ENCODE measurements at places on chromosomes 4 and X.

DNA sequence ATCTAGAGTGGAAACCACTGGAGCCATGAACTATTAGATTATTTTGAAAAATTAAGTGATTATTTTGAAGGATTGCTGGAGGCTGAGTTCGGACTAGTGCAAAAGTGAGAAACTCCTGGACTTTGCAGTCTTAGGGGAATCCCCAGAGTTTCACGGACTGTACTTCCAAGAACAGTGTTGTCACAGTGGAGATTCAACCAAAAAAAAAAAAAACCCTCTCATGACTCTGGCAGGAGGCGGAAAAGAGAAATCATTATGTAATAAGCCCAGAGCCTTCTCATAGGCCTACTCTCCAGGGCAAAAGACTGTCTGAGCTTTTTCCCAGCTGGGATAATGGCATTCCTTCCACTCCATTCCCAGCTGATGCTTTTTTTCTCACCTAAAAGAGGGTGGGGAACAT lies 16.8 kb upstream of the C4orf51 start:
- no peak for DNase-seq

- DNase-seq = no peak
These were observed 1626.0 kb upstream of the TENM3 start for GRCh38 chr4:180617196-180617595.

- no peak for DNase-seq
These were observed 6.9 kb downstream of the UBA1 start for GRCh38 chrX:47200385-47201150.

DNA sequence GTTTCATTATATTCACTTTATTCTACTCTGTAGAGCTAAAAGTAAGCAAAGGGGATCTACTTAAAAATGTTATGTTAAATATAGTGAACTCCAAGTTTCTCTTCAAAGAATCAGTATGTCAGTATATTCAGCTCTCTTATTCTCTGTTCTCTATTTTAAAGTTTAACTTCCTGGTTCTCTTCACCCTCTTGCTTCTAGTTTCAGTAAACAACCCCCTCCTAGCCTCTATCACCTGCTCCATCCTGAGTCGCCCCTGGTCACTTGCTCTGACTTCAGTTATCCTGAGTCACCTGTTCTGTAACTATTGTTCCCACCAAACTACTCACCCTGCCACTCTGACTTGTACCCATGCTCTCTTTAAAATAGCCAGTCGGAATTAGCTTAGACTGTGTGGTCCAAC lies 180.9 kb upstream of the AADAT start:
- DNase-seq = no peak

GRCh38 chr4:40832175-40832574 lies 82.4 kb downstream of the NSUN7 start:
- no peak for DNase-seq

- DNase-seq = no peak
These were observed 407.1 kb upstream of the FRG1 start for GRCh38 chr4:189533603-189534002.

GRCh38 chr4:107799669-107800450 lies 24.9 kb upstream of the SGMS2 start:
- peak; percentile 44 for DNase-seq

- no peak for DNase-seq
These were observed 6.0 kb downstream of the PROM1 start for GRCh38 chr4:16077786-16078185.

DNA sequence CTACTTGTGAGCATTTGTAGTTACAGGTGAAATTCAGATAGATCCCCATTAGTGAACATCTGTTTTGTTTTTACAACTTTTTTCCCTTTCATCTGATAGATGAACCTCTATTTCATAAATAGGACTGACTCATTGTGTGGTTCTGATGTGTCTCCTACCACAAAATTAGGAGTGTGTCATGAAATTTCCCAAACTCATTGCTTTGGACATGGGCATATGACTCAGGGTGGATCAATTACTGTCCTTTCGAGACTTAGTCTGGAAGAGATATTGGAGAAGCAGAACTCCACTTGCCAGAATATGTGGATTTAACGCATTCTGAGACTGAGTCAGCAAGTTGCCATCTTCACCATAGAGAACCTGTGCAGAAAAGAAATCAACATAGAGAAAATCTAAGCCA lies 53.5 kb upstream of the PCDH10 start:
- DNase-seq = no peak

GRCh38 chr4:181219783-181220416 lies 1023.3 kb upstream of the TENM3 start:
- no peak for DNase-seq

GRCh38 chrX:68292471-68292870 lies 140.8 kb downstream of the OPHN1 start:
- no peak for DNase-seq

DNA sequence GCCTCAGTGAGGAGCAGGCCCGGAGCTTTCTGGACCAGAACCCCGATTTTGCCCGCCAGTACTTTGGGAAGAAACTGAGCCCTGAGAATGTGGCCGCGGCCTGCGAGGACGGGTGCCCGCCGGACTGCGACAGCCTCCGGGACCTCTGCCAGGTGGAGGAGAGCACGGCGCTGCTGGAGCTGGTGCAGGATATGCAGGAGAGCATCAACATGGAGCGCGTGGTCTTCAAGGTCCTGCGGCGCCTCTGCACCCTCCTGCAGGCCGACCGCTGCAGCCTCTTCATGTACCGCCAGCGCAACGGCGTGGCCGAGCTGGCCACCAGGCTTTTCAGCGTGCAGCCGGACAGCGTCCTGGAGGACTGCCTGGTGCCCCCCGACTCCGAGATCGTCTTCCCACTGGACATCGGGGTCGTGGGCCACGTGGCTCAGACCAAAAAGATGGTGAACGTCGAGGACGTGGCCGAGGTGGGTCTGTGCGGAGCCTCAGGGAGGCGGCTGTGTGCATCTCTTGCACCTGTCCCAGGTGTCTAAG lies 323 bp downstream of the PDE6B start:
- DNase-seq = no peak

GRCh38 chr4:153438916-153439756 lies 27.0 kb upstream of the TMEM131L start:
- DNase-seq = no peak

GRCh38 chrX:40012039-40012867 lies 85.5 kb downstream of the BCOR start:
- DNase-seq = peak; percentile 76

DNA sequence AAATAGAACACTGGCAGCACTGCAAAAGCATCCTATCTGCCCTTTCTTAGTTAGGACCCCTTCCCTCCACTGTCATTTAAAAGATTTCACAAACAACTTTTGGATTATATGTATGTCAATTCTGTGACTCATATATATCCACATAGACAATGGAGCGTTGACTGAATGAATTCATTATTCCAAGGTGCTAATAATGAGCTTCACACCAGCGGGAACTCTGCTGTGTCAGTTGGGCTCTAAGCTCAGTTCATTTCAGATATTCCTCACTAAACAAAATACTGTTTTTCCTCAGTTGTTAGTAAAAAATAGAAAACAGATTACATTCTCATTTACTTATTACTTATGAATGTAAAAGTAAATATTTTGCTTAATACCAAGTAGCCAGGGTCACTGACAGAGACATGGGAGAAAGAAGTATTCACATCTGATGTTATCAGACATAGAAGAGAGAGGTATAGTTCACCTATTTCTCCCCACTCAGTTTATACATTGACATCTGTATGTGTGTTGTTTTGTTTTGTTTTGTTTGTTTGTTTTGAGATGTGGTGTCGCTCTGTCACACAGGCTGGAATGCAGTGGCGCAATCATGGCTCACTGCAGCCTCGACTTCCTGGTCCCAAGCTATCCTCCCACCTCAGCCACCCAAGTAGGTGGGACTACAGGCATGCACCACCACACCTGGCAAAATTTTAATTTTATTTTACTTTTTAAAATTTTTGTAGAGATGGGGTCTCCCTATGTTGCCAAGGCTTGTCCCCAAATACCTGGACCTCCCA lies 10.9 kb downstream of the NFKB1 start:
- DNase-seq = no peak

GRCh38 chr4:2741626-2742025 lies 14.5 kb downstream of the TNIP2 start:
- DNase-seq = no peak

- DNase-seq = no peak
These were observed 38.6 kb downstream of the MAP9 start for GRCh38 chr4:155338196-155338595.

- DNase-seq = peak; percentile 69
These were observed 128.5 kb downstream of the PRSS12 start for GRCh38 chr4:118224243-118224829.

DNA sequence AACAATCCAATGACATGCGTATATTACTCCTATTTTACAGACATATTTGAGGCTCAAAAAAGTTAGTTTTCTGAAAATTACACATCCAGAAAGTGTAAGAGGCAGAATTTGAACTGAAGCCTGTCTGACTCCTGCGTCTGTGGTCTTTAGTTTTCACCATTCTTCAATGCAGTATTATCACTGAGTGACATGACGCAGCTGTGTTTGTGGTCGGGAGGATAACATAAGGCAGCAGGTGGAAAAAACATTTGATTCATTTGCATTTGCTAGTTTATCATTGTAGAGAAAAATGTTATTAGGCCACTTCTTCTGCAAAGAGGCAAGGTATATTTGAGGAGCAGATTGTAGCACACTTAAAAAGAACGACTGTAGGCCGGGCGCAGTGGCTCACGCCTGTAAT lies 186.7 kb downstream of the TENM3 start:
- no peak for DNase-seq

GRCh38 chr4:121794505-121795188 lies 6.5 kb upstream of the EXOSC9 start:
- no peak for DNase-seq

GRCh38 chr4:172881645-172882044 lies 287.0 kb upstream of the GALNT7 start:
- DNase-seq = no peak

DNA sequence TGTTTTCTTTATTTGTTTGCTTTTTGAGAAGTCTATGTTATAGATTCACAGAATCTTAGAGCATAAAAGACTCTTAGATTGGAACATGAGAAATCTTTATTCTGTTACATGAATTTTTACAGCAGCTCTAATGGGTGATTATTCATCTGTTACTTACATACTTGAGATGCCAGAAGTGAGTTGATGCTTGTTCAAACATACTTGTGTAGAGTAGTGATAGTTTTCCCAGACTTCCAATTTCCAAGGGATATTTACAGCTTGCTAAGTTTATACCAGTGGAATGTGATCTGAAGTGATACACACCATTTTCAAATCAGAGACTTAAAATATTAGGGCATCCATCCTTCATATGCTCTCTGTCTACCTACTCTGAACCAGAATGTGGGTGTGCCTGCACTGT lies 252.9 kb upstream of the SMIM31 start:
- no peak for DNase-seq

DNA sequence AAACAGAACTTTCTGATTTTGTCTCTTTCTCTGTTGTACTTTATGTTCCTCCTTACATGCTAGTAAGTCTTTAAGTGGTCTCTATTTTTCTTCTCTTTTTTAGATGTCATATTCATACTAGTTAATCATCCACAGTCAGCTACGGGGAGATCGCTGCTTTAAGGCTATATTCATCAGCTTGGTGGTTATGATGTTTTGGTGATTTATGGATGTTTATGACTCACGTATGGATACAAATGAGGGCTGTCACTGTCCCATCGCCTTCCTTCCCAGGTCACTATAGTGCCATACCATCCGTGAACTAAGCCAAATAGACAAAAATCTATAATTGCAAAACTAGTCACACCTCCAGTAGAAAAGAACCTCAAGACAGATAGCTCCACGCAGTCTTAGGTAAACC lies 296.8 kb upstream of the AADAT start:
- no peak for DNase-seq

GRCh38 chrX:80285131-80285773 lies 135.0 kb upstream of the TENT5D start:
- DNase-seq = no peak

- peak; percentile 10 for DNase-seq
These were observed 825 bp downstream of the DYNLT3 start for GRCh38 chrX:37846558-37846933.

DNA sequence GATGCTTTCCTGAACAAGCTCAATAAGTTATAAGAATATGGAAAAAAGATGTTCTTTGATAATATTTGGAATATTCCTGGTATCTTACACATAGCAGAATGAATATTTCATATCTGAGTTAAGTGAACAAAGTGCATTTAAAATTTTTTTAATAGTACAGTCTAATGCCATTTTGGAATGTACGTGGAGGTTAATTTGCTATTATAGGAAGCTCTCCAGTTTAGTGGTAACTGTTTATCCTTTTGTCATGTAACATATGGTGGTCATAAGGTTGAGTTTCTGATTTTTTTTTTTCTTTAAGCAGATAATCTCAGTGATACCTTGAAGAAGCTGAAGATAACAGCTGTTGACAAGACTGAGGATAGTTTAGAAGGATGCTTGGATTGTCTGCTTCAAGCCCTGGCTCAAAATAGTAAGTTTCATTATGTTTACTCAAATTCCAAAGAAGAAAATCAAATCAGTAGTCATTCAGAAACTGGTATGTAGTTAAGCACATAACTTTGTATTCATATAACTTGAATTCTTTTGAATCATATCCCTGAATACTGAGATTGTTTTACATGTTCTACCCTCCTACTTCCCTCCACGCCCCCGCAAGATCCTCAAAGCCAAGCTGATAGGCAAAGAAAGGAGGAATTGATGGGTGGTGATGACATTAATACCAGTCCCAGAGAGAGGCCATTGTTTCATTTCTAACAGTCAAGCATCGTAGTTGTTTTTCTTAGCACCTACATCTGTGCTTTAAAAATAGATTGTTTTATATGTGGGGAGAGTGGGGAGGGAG lies 32.1 kb downstream of the RAP1GDS1 start:
- DNase-seq = no peak

- no peak for DNase-seq
These were observed 2.4 kb downstream of the AGTR2 start for GRCh38 chrX:116172976-116173375.

All from endothelial cell of umbilical vein (primary cell).